ENCODE measurements at places on chromosomes 6 and 20.

- no peak for DNase-seq
Measured at GRCh38 chr6:143361536-143362191, 88.8 kb downstream of the ADAT2 start.

- no peak for DNase-seq
Measured at GRCh38 chr6:37005827-37006567, 542 bp downstream of the FGD2 start.

DNA sequence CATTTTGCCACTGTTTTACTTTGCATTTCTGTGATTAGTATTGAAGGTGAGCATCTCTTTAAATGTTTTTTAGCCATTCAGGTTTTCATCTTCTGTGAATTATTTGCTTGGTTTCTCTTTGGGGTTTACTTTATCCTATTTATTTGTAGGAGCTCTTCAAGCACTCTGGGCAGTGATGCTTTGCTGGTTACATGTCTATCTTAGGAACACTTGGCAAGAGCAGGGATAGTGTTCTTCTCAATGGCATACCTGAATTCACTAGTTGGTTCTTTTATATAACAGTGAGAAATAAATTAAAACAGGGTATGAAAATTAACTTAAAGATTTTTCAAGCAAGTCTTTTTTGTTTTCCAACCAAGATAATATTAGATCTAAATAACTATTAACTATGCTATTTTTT is 119.7 kb upstream of the BACH2 start:
- no peak for DNase-seq

DNA sequence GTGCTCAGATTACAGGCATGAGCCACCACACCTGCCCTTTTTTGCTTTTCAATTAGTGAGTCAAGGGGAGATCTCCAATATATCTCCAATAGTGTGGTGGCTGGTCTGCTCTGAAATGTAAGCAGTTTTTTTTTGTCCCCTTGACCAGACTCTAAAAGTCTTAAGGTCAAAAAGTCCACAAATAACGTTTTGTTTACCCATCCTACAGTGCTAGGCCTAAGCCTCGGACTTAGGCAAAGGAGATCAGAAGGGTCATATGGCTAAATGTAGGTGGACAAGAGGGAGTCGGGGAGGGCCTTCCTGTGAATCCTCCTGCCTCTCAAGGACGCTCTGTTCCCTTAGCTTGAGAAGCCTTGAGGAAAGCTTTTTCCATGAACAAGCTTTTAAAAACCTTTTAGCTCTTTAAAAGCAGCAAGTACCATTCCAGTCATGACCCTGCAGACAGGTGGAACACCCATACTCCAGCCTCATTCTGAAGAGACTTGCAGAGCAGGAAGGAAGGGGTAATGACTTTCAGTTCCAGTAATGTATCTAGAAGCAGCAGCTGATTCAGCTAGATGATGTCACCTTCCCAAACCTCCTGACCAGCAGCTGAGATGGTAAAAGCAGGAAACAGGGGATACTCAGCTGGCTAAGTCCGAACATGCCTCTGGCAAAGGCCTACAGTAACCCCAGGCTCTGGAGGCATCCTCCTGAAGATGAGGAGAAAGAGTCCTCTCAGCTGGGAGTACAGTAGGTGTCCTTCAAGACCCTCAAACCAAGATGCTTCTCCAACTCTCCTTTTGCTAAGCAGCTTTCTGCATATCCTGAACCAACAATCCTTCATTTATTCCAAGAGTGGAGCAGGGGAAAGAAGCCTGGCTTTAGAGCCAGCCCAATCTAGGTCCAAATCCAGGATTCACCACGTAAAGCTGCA is 23.6 kb downstream of the BCL2L1 start:
- no peak for DNase-seq

DNA sequence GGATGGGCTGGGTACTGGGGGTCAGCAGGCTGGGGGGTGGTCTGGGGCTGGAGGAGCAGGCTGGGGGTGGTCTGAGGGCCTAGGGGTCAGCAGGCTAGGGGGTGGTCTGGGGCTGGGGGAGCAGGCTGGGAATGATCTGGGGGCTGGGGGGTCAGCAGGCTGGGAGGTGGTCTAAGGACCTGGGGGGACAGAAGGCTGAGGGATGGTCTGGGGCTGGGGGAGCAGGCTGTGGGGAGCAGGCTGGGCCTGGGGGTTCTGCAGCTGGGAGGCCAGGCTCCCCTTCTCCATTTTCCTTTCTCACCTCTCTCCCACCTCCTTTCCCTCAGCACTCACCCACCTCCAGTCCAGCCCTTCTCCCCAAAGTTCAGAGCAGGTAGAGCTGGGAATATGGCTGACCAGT is 114.2 kb downstream of the PSMB1 start:
- DNase-seq: no peak

DNA sequence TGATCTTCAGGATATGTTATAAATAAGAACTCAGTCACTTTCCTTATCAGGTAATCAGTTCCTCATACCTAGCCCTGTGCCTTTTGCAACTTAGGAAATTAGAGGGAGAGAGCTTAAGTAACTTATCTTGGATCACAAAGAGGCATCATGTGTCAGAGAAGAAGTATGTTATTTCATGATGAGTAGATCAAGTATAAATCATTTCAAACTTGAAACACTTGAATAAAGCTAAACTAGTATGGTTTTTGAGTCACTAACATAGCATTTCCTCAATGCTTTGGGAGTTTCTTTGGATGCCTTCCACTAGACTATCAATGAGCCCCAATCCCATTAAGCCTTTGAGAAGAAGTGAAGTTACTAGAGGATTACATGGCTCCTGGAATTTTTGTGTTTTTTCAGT is 102.6 kb upstream of the TNFAIP3 start:
- no peak for DNase-seq

DNA sequence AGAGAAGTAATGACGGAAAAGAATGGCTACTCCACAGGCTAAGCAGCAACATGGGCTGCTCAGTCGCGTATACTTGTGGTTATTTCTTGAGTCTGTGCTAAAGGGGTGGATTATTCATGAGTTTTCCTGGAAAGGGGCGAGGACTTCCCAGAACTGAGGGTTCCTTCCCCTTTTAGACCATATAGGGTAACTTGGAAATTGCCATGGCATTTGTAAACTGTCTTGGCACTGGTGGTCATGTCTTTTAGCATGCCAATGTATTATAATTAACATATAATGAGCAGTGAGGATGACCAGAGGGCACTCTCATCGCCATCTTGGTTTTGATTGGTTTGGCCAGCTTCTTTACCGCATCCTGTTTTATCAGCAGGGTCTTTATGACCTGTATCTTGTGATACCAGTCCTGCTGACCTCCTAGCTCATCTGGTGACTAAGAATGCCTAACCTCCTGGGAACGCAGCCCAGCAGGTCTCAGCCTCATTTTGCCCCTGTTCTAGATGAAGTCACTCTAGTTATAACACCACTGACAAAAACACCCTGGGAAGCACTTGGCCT is 11.4 kb downstream of the LBP start:
- DNase-seq: no peak

GRCh38 chr20:57672164-57672563 is 37.7 kb downstream of the PMEPA1 start:
- no peak for DNase-seq

- no peak for DNase-seq
Measured at GRCh38 chr20:4104045-4104444, 88.7 kb upstream of the RNF24 start.

GRCh38 chr20:24117383-24117782 is 128.8 kb upstream of the GGTLC1 start:
- no peak for DNase-seq

DNA sequence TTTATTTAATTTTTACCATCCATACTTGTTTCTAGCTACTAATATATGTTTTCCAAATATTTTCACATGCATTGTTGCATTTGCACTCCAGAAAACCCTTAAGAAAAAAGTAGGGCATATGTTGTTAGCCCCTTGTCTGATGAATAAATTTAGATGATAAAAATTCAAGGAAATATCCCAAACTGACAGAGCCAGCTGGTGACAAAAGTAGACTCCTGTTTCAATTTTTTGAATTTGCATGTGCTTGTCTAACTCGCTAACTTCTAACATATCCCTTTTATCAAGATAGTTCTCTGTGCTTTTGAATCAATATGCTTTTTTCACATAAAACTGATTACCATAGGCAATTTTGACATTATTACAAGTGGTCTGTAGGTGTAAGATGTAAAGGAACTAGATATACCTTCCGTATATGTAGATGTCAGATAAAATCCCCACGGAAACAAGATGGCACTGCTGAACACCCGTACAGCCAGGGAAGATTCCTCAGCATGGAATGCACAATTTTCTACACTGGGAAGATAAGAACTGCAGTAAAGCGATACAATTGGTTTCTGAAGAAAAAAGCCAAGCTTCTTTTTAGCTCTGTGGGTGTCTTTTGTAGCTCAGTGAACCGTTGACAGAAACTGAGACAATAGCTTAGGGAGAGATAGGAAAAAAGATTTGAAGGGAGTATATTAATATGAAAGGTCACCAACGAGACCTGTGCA is 437.6 kb upstream of the RNF217 start:
- no peak for DNase-seq

DNA sequence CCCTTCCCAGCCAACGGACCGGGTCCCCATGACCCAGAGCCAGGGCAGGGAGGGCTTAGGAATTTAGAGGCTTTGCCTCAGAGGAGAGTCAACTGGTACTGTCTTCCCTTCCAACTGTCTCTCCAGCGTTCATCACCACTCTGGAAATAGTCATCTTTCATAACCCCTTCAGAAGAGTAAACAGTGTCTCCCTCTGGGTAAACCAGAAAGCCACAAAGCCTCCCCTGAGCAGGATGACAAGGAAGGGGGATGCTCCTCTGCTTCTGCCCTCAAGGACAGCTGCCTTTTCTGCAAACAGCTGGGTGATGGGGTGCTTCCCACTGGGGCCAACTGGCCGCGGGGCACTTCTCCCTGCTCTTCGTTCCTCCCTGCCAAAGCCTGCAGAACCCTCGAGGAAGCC is 90.1 kb downstream of the PSMG4 start:
- DNase-seq: no peak

- no peak for DNase-seq
Measured at GRCh38 chr6:82511546-82511945, 147.9 kb downstream of the TPBG start.

DNA sequence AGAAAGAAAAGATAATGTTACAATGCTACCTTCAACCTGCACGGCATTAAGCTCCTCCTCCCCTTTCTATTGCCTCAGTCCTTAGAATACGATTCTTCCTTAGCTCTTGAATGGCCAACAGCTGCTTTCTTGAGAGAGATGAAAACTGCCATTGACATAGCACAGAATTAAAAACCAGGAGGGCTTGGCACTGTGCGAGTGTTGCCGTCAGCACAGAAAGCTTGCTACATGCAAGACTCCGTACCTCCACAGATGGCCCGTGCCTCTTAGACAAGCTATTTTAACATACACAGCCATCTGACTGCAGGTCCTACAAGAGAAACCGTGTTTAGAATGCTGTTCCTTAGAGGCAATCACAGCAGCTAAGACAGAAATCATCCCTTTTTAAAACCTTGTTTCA is 51.7 kb downstream of the ALDH5A1 start:
- DNase-seq: no peak

- no peak for DNase-seq
Measured at GRCh38 chr6:155183095-155183494, 80.7 kb upstream of the CLDN20 start.

GRCh38 chr20:34675993-34676641 is 775 bp downstream of the PIGU start:
- DNase-seq: no peak

DNA sequence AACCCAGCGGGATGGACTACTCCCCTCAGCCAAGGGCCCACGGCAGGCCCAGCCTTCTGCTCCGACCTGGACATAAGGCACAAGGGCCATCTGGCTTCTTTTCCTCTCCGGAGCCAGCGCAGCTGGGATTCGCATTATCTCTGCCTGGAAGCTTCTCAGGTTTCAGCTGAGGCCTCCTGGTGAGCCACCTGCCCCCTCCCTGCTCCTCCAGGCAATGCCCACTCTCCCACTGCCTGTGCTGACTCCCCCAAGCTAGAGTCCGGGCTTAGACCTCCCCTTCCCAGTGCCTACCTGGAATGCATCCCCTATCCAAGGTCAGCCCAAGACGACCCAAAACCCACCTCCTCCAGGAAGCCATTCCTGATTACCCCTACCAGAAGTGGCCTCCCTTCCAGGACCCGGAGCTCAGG is 60.7 kb downstream of the EZR start:
- DNase-seq: no peak

DNA sequence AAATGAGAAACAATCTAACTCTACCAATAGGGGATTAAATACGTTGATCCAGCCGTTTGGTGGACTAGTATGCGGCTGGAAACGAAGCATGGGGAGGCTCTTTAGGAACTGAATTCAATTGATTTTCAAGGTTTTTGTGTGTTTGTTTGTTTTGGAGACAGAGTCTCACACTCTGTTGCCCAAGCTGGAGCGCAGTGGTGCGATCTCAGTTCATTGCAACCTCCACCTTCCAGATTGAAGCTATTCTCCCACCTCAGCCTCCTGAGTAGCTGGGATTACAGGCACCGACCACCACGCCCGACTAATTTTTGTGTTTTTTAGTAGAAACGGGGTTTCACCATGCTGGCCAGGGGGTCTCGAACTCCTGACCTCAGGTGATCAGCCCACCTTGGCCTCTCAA is 7.1 kb downstream of the CNPY3 start:
- DNase-seq: no peak

GRCh38 chr6:2047855-2048254 is 197.6 kb downstream of the GMDS start:
- DNase-seq: no peak

- DNase-seq: no peak
Measured at GRCh38 chr6:24448396-24448795, 41.0 kb downstream of the GPLD1 start.

GRCh38 chr6:15183979-15184378 is 61.9 kb upstream of the JARID2 start:
- no peak for DNase-seq

DNA sequence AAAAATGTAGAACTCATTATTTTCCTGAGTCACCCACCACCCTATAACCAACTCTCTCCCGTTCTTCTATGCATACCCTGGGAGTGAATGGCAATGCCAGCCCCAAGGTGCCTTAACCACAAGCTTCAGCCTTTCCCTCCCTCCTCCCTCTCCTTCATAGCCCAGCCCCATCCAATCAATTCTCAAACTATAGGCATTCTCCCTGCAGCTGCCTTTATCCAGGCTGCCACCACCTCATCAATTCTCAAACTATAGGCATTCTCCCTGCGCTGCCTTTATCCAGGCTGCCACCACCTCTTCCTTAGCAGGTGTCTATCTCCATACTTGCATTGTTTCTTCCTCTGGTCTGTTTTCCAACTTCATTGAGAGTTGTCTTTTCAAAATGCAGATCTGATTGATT is 77.1 kb downstream of the PLEKHG1 start:
- no peak for DNase-seq

DNA sequence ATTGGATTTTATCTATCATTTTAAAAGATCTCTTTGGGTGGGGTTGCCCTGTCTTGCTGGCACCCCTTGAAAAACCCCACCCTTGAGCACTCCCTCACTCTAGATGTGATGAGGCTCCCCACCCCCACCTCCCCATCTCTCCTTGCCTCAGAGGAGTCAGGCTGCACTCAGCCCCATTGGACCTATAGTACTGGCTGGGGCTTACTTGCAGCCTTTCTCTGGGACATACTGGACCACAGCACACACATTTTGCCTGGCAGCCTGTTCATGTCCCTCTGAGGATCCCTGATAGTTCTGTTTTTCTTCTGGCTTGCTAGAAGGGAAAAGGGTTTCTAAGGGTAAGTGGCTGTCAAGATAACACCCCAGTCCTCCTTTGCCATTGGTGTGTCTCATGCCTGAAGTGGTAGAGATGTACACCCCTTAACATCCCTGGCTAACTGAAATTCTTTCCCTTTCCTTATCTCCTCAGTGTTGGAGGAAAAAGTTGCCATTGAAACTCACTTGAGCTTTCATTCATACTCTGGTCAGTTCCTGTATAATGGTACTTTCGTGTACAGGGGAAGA is 553.4 kb upstream of the CITED2 start:
- DNase-seq: no peak

GRCh38 chr20:22489626-22490286 is 94.6 kb downstream of the FOXA2 start:
- no peak for DNase-seq

All from activated gamma-delta T cell (primary cell).